ENCODE measurements at places on chromosomes 1 and 21.

DNA sequence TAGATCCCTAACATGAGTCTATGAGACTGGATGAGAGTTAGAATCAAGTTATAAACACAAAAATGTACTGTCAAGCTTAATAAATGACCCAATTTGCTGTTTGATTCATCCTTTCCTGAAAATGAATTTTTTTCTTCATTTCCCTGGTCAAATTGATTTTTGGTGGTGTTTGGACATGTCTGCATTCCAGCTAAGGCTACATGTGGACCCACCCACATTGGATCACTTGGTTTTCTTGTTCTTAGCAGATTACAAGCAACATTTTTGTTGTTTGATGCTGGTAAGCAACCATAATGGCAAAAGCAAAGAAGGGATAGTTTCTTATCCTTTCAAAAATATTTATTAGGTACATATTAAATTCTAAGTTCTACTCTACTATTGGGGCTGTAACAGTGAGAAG, 181.1 kb downstream of the NEK7 start:
- H3K27me3 ChIP-seq: no peaks in the 10 kb centered on the region
- H3K27ac ChIP-seq: no peak overlapping the region
- no peaks in the 10 kb centered on the region for H3K4me1 ChIP-seq
- no peaks in the 10 kb centered on the region for H3K36me3 ChIP-seq
- no peak for DNase-seq

GRCh38 chr1:242011894-242012660, 13.2 kb upstream of the MAP1LC3C start:
- H3K4me1 ChIP-seq: no peaks in the 10 kb centered on the region
- H3K27ac ChIP-seq: no peak overlapping the region
- no peak overlapping the region for H3K4me3 ChIP-seq
- no peaks in the 10 kb centered on the region for H3K27me3 ChIP-seq

DNA sequence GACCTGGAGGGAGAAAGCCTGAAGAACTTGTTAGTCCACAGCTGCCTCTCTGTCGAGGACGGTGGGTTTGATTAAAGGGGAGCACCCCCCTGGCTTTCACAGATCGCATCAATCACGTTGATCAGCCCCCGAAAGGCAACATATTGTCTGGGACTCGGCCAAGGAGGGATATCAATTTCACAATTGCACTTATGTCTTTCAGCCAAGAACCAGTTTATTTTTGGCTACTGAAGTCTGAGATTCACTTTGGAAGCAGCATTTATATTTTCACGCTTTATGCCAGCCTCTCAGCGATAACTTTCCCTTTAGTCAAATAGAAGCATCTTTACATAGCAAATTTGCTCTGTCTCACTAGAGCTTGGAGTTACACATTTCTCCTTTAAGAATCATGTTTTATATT, 253.2 kb upstream of the RRP15 start:
- no peak for DNase-seq
- H3K4me3 ChIP-seq: no peak overlapping the region
- no peaks in the 10 kb centered on the region for H3K27me3 ChIP-seq
- H3K4me1 ChIP-seq: no peaks in the 10 kb centered on the region

GRCh38 chr1:33169290-33170055, 12.4 kb downstream of the TRIM62 start:
- no peak for DNase-seq
- no peaks in the 10 kb centered on the region for H3K27me3 ChIP-seq
- no peak overlapping the region for H3K27ac ChIP-seq
- H3K36me3 ChIP-seq: no peaks in the 10 kb centered on the region
- no peaks in the 10 kb centered on the region for H3K4me1 ChIP-seq

GRCh38 chr1:42913426-42914091, 45.1 kb downstream of the SLC2A1 start:
- H3K4me3 ChIP-seq: no peak overlapping the region
- H3K4me1 ChIP-seq: no peaks in the 10 kb centered on the region
- H3K36me3 ChIP-seq: no peaks in the 10 kb centered on the region
- peaks cover 4% of the 10 kb centered on the region for H3K27me3 ChIP-seq

Measured in endothelial cell of umbilical vein (primary cell).